Stimulated activated naive CD4-positive, alpha-beta T cell (primary cell): ENCODE measurements at places on chromosomes 12 and 14.

DNA sequence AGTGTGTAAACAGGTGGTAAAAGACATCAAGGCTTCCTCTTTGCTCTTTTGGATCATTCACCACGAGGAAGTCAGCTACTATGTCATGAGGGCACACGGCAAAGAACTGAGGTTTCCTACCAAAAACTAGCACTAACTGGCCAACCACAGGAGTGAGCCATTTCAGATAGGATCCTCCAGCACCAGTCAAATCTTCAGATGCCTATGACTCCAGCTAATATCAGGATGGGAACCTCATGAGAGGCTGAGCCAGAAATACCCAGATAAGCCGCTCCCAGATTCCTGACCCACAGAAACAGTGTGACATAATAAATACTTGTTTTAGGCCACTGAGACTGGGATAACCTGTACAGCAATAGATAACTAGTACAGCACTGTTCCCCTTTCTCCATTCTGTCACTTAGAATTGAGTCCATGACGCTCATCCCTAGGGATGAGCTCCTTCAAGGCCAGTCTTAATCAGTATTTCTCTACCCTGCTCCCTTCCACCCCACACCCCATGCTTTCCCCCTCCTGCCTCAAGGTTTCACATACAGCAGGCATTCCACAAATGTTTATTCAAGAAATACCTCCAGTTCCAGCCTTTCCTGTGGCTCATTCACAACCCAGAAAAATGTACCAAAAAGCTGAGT, 68.4 kb downstream of the PPM1H start:
- DNase-seq = no peak

DNA sequence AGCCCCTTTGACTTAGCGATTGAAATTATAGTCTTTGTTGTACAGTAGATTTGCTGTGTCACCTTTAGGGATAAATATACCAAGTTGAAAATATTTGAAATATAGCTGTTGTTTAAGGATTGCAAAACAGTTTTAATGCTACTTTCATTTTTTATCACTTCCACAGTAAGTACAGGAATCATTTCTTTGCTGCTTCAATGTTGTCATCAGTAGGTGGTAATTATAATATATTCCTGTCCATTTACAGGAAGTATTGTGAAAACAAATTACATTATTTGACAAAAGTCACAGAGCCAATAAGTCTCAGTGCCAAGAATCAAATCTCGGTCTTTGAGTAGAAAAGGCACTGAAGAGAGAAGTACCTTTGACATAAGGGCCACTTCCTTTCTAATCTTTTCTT, 342.6 kb upstream of the RGS6 start:
- no peak for DNase-seq

GRCh38 chr12:126355346-126355745, 1290.1 kb downstream of the AACS start:
- DNase-seq = no peak

DNA sequence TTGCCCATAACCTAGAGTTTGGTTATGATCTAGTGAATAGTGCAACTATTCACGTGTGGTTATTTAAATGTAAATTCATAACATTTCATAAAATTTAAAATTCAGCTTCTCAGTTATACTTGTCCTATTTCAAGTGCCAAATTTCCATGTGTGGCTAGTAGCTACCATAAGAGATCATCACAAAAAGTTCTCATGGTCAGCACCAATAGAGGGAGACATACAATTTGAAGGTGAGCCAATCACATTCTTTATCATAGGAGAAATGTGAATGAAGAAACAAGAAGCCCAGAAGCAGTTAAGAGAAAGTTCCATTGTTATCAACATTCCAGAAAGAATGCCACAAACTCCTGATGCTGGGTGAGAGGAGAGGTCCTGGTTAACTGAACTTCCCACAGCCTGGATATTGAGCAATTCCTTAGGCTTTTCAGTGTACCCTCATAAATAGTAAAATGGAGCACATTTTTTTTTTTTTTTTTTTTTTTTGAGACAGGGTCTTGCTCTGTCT, 892.9 kb upstream of the USP15 start:
- no peak for DNase-seq

DNA sequence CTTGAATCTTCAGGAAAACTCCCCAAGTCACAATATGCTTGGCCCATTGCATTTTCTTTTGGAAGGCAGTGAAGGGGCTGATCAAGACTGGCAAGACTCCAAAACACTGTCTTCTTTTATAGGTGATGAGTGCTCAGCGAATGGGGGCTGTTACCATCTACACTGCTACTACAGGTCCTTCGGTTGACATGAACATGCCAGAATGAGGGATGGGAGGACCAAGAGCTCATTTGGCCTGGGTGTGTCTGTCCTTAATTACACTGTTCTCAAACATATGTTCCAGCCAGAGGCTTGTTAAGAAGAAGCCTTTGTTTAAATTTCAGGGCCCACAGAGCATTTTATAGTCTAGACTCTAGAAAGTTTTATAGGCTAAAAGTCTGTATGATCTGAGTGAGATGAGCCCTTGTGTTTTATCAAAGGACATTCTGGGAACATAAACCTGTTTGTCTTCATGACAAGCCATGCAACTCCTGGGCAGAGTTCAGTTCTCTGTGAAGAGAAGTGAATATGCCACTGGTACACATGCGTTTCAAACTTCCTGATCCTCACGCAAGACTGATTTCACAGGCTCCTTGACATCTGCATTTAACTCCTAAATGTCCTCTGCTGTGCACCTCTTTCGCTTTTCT, 4.7 kb upstream of the FAM234B start:
- no peak for DNase-seq

- peak; percentile 62 for DNase-seq
Observed at GRCh38 chr12:46209914-46210872, 58.6 kb downstream of the SLC38A1 start.

DNA sequence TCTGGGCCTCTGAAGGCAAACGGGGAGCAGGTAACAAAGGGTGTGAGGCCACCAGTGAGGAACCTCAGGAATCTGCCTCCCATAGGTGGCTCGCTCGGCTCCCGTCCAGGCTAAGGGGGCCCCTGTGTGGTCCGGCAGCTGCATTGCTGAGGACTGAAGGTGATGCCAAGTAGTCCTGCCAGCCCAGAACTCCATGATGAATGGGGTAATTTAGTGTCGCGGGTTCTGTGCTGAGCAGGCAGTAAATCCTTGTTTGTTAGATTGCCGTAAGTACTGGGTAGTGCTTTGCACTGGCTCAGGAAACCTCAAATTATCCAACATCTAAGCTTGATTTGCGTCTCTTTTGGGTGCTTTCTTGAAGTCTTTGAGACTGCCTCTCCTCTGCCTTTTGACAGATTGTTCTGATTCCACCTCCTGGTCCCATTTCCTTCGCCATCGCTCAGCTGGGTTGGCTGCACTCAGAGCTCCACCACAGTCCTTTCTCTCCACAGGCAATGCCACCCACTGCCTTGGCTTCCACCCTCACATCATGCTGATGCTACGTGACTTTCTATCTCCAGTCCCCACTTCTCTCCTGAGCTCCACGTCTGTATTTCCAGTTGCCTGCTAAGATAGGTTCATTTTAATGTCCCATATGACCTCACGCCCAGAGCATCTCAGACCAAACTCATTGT, 392.0 kb downstream of the FUT8 start:
- no peak for DNase-seq

DNA sequence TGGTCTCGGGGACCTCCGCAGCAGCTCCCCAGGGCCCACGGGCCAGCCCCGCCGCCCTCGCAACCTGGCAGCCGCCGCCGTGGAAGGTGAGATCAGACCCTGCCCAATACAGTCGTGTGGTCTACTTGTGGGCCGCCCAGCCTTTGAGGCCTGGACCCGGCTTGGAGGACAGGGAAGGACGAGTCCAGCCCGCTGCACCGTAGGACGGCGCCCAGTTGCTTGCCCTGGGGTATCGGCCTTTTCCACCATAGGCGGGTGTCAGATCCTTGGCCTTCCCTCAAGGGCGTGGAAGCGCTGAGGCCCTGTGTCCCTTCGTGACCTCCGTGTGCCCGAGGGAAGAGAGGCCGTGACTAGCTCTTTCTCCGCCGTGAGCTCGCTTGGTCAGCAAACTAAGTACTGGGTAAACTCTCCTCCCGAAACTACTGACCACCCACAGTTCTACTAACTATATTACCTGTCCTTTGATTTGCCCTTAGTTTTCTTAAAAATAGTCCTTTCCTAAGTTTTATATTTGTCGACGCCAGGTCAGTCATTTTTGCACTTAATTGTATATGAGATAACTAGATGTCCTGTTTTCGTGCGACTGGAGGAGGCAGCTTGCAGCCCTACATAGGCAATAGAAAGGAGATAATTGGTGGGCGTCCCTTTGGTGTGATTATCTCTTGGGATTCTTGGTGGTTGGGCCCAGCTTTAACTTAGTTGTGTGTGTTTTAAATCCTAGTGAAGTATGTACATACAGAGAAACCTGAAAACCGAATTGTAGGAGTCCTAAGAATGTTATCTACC, 757 bp downstream of the SLC25A3 start:
- no peak for DNase-seq

- DNase-seq = no peak
Observed at GRCh38 chr14:68888883-68889282, 90.2 kb downstream of the ACTN1 start.

DNA sequence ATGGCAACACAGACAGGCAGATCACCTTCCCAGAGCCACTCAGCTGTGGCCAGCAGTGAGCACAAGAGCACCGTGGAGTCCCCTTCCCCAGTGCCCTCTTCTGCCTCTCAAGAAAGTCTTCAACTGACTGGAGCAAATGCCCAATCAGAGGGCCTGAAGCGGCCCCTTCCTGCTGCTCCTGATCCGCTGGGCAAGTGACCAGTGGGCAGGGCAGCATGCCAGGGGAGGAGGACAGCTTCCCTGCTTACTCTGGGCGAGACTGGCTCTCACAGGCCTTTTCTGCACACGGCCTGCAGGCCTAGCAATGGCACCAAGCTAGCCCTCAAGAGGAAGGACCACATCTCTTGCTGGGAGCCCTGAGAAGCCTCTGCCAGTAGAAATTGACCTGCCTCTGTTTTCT, 890 bp downstream of the KRT71 start:
- DNase-seq = no peak

GRCh38 chr12:105538880-105539279, 208.4 kb downstream of the C12orf75 start:
- no peak for DNase-seq
